ENCODE measurements at places on chromosomes 4 and X.

GRCh38 chr4:150699599-150699998, 117.6 kb downstream of the MAB21L2 start:
- DNase-seq: no peak

GRCh38 chr4:11506194-11506593, 77.5 kb upstream of the HS3ST1 start:
- no peak for DNase-seq

DNA sequence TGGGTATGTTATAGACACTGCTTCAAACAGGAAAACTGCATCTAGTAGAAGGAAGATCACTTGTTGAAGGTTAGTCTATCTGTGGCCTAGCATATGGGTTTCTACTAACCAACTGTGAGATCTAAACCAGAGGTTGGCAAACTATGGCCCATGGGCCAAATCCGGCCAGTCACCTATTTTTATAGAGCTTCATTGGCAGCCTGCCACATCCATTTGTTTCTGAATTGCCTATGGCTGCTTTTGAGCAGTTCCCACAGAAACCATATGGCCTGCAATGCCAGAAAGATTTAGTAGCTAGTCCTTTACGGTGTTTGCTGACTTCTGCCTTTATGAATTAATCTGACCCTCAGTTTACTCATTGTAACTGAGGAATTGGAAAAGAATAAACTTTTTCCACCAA, 71.1 kb downstream of the MID1 start:
- no peak for DNase-seq

DNA sequence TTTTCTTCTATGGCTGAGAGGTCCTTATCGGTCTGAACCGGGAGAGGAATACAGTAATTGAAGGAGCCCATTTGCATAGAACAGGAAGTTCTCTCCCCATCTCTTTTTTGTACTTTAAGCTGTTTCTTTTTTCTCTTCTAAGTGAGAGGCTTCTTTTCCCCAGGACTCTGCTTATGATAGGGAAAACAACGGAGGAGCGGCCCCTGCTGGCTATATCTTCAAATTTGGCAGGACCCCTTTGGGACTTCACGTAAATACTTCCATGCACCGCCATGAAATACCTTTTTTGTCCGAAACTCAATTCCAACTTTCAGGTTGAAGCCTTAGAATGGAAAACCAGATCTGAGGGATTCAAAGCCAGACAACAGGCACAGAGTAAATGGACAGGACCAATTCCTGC, 1153.0 kb upstream of the INTU start:
- no peak for DNase-seq

DNA sequence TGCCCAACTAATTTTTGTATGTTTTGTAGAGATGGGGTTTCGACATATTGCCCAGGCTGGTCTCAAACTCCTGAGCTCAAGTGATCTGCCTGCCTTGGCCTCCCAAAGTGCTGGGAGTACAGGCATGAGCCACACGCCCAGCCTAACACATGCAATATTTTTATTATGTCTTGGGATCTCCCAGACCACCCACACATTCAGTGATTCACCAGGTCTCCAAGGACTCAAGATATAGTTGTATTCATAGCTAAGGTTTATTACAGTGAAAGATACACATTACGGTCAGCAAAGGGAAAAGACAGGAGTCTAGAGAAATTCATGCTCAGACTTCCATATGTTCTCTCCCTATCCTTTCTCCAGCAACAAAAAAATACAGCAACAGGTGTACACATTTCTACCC, 25.5 kb upstream of the FAM120C start:
- DNase-seq: no peak

GRCh38 chrX:131795442-131796229, 227.5 kb upstream of the STK26 start:
- no peak for DNase-seq

GRCh38 chr4:146260521-146260920, 46.2 kb downstream of the REELD1 start:
- DNase-seq: no peak

Data from kidney capillary endothelial cell (primary cell).